ENCODE measurements at places on chromosomes 11 and 22.

- no peak for DNase-seq
Measured at GRCh38 chr22:32808038-32808445, 6.5 kb downstream of the TIMP3 start.

- DNase-seq: no peak
Measured at GRCh38 chr11:41190437-41191082, 268.9 kb downstream of the LRRC4C start.

DNA sequence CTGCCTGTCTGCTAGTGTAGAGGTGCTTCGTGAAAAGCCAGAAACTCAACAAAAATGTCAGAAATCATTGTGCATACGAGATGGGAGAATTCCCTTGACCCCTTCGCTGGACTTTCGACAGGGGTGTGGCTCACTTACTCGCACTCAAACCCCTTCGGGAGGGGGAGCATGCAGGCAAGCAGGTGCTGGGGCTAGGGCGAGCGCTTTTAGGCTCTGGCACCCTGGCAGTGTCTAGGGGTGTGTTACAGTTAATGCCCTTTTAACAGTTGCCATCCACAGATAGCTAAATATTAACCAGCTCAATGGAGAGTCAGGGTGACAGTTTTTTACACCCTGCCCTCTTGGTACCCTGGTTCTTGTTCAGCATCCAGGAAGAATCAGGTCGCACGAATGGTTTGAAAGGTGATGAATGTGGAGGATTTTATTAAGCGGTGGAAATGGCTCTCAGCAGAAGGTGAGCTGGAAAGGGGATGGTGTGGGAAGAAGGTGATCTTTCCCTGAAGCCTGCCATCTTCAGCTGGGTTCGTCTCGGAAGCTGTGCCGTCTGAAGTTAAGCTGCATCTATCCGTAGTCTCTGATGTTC lies 59.6 kb upstream of the SHANK2 start:
- DNase-seq: no peak

DNA sequence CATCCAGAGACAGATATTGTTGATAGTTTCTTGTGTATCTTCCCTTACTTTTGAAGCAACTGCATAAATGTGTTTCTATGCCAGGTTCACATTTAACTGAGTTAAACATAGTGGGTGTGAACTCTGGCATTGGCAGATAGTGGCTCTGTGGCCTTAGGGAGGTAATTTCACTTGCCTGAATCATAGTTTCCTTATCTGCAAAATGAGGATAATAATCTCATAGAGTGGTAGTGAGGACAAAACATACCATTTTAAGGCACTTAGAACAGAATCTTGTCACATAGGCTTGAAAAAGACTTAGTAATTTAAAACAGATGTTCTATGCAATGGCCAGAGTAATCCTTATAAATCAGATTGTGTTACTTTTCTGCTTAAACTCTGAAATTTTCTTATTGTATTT lies 56.4 kb upstream of the SYN3 start:
- DNase-seq: no peak

GRCh38 chr11:72579816-72580641 lies 94.2 kb downstream of the PDE2A start:
- no peak for DNase-seq

DNA sequence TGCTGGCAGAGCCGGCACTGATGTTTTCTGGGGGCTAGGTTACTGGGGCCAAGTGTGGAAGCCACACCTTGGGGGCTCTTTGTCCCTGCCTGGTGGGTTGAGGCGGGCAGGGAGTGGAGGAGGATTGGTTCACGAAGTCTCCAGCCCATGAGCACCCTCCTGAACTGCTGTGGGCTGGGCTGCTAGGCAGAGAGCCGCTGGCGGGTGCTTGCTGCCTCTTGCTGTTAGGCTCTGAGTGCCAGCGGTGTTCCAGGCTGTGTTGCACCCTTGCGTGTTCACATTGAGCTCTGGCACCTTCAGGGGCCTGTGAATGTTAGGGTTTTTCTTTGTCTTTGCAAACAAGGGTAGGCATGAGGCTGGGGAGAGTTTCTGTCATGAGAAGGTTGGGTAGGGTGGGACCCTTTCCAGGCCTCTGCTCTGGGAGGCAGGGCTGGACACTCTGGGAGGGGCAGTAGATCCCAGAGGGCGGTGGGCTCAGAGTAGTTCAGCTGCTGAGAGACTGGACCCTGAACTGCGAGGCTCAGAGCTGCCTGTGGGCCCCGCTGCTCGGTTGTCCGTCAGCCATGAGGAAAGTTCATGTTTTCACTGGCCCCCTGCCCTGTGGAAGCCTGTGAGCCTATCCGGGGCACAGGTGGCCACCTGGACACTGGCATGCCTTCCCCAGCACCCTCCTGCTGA lies 24.0 kb upstream of the TMEM191C start:
- DNase-seq: no peak

DNA sequence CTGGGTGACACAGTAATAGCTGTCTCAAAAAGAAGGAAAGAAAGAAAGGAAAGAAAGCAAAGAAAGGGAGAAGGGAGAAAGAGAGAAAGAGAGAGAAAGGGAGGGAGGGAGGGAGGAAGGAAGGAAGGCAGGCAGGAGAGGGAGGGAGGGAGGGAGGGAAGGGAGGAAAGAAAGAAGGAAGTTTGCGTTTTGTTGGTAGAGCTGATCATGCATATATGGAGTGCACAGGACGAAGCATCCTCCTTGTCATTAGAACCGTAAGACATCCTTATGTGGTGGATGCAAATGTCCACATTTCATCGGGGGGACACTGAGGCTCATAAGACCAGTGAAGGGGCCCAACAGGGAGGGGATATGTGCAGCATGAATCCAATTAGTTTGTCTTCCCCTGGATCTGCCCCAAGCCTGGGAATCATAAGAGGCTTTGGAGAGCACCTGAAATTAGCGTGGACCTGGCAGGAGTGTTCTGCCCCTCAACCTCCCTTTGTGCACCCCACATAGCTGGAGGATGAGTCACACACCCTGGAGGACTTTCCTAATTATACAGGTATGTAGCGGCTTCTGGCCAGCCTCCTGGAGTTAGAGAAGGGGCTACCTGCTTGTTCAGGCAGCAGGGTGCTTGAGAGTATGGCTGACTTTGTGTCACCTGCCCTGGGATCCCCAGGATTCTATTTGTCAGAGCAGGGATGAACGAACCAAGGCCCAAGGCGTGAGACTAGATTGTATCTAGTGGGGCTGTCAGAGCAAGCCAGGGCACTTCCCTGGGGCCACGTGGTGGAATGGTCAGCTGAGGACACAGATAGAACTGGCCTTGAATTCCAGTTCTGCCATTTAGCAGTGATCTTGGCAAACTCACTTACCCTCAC lies 119.7 kb upstream of the CD82 start:
- no peak for DNase-seq

DNA sequence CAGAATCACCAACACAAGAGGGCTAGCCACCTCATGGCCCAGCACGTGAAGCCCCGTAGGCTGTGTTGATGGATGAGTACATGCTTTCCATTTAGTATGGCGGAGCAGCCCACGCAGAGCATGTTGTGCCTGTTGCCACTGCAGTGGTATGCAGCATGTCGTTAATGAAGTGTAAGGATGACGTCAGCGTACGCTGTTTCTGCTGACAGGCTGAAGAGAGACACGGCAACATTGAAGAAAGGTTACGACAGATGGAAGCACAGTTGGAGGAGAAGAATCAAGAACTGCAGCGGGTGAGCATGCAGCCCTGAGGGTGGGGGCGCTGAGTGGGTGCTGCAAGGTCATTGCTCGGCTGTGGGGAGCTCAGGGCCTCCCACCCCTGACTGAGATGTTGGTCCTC lies 62.8 kb downstream of the PPFIA1 start:
- no peak for DNase-seq

DNA sequence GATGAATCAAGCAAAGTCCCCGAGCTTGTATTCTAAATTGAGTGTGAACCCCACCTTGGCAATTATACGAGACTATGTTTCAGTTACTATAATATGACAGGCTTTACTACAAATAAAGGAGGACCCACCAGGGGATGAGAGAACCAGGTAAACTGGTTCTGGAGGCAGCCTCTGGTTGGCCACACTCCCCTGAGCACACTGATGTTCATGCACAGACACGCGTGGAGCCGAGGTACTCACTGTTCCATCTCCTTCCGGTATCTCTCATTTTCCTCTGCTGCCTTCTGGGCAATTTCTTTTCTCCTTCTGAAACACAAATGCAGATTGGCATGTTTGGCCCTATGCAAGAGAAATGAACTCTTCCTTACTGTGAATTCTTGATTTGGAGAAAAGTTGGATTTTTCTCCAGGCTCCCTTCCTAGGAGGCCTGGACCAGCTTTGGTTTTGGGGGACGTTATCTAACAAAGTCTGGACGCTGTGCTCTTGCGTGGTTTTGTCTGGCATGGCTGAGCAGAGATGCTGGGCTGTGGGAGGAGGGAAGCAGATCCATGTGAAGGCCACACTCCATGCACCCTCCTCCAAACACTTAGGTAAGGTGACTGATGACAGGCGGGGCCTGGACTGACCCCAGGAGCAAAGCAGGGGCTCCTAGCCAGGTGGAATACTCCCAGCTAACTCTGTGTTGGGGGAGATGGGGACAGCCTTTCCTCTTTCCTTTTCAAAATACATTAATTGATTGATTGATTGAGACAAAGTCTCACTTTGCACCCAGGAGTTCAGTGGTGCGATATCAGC lies 22.9 kb downstream of the USH1C start:
- DNase-seq: no peak

- DNase-seq: peak; percentile 46
Measured at GRCh38 chr22:37223965-37224551, 11.8 kb upstream of the SSTR3 start.

DNA sequence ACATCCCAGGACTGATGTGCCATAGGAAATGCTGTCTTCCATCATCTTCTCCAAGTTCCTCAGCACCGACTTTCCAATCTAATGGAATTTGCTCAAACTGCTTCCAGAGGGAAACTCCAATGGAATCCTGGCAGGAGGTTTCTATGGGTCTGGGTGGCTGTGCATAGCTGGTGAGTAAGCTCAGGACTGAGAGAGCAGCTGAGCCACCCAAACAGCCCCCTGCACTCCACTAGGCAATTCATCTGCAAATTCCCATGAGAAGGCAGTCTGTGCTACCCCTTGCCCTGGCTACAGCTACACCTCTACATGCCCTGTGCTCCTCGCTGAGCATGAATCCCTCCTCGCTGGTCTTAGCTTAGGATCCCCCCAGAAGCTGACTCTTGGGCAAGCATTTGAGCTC lies 127.9 kb upstream of the CSNK2A3 start:
- no peak for DNase-seq

DNA sequence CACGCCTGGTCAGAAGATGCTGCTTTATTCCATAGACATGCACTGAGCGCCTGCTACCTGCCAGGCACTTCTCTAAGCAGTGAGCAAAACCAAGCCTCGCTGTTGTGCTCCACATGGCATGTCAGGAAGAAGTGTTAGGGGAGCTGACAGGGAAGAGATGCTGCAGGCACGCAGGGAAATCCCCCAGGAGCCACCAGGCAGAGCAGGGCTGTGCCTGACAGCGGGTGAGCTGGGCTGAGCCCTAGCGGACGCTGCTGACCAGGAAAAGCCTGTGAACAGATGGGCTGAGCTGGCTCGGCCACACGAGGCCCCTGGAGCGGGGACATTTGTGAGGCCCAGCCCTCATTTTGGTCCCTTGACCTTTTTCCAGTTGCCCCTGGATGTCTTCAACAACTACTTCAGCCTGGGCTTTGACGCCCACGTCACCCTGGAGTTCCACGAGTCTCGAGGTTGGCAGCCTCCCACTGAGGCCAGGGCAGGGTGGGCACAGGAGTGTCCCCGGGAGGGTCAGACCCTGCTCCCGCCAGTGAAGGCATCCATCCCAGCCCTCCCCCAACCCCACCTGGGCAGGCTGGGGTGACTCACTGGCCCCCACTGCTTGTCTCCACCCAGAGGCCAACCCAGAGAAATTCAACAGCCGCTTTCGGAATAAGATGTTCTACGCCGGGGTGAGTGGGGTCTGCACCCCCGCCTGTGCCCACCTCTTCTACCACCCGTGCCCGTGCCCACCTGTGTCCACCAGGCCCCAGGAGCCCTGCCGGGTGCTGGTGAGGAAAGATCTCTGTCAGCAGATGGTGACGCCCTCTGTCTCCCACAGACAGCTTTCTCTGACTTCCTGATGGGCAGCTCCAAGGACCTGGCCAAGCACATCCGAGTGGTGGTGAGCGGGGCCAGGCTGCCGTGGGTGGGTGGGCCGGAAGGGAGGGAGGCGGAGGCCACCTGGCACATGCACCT lies 7.4 kb upstream of the MDK start:
- DNase-seq: no peak

- no peak for DNase-seq
Measured at GRCh38 chr11:6625832-6626420, 6.7 kb upstream of the TPP1 start.

DNA sequence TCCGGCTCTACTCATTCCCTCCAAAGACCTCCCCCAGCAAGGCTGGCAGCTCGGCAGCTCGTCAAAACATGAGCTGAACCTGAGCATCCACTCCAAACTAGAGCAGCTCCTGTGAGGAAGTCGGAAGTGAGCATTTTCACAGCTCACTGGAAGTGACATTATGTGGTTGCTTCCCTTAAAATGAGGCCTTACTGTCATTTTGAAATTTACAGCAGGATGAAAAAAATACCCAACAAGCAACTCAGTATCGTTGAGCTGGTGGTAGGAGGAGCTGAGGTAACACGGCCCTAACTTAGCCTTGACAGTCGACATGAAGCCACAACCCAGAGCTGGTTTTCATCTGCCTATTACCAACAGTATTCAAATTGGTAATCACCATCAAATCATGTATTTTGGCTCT lies 38.0 kb upstream of the ARFGAP3 start:
- DNase-seq: peak; percentile 19

DNA sequence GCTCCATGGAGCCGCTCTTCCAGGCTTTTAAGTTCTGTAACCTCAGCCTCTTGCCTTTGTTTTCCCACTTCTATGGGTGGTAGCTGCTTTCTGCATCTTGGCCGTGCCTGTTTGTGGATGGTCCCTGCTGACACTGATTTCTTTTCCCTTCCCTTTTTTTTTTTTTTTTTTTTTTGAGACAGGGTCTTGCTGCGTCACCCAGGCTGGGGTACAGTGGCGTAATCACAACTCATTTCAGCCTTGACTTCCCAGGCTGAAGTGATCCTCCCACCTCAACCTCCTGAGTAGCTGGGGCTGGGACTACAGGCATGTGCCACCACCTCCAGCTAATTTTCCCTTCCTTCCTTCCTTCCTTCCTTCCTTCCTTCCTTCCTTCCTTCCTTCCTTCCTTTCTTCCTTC lies 57.7 kb upstream of the EP300 start:
- no peak for DNase-seq

DNA sequence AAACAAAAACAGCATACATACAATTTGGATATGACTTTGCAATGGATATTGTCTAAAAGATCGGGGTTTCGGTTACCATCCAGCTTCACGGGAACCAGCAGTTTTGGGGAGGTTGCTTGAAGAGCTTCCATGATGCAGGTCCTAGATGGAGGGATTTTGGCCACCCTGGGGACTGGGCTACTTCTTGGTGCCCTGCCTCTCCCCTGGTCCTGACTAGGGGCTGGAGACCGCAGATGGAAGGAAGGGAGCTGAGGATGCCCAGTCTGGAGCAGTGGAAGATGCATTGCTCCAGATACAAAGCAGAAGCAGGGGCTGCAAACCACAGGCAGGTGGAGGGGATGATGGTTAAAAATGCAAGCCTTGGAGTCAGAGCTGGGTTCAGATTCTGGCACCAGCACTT lies 13.5 kb downstream of the SOX10 start:
- DNase-seq: no peak

GRCh38 chr11:112877581-112877980 lies 83.6 kb upstream of the NCAM1 start:
- no peak for DNase-seq

GRCh38 chr22:31139066-31139465 lies 1.2 kb downstream of the PLA2G3 start:
- no peak for DNase-seq
